WTC11 (cell line): ENCODE measurements at places on chromosomes 16 and 17. TPM values are rescaled to one million over a fixed set of nuclear protein-coding genes. Genes with fewer than 3 reads are reported as not detected.
A peak's percentile ranks its signal among the peaks of the same experiment; 100 is the strongest.

The RECQL5 gene
- total RNA-seq, result 48.9 to 53.1 TPM (median 51.0 TPM) in 3 replicates

DNA sequence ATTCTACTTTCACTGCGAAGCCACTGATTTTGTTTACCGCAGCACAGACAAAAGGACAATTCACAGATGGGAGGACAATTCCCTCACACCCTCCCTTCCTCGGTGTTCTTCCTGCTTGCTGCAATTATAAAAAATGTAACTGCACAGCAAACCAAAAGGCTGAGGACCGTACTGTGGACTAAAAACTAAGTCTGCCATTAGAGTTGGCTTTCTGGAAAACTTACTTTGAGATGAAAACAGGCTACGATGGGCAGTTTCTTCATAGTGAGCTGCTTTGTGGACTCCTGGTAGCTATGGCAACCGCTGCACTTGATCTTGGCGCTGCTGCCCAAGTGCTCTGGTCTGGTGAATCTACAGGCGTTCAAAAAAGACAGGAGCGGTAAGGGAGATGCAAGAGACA lies 35.2 kb downstream of the USP22 start:
- no peak for DNase-seq

DNA sequence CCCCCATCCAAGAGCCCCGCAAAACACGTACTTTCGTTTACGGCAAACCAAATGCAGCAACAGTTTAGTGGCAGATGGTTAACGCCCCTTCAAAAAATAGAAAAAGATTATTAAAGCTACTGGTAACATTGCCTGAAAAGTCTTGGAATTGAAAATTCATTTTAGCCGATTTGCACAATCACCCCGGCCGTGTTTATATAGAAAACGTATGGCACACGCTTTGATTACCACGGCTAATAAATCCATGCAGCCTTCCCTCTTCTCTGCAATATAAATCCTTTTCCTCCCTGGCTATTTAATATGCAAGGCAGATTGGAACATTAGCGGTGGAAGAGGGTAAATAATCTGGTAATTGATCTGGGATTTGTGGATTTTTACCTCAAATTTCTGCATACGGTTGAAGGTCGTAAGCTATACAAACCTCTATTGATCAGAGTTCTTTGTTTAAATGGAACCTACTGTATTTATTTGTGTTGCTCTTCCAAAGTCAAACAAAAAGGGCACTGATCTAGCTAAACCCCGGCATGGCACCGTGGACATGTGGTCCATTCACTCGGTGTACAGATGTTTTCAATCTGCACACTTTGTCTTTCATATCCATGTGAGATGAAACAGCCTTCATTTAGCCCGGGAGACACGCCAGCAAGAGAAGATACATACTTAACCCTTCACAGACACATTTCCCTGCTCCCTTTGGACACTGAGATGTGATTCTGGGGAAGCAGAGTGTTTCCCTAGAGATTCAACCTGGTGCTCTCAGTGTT lies 238.1 kb upstream of the MAF start:
- DNase-seq, result no peak

- DNase-seq, result no peak
Measured at GRCh38 chr16:68700120-68700519, 37.0 kb upstream of the CDH1 start.

The NUPR1 gene
- total RNA-seq, result 0.33 to 1.1 TPM (median 0.66 TPM) in 3 replicates

The TBC1D3C gene
- total RNA-seq, result not detected in 3 replicates

DNA sequence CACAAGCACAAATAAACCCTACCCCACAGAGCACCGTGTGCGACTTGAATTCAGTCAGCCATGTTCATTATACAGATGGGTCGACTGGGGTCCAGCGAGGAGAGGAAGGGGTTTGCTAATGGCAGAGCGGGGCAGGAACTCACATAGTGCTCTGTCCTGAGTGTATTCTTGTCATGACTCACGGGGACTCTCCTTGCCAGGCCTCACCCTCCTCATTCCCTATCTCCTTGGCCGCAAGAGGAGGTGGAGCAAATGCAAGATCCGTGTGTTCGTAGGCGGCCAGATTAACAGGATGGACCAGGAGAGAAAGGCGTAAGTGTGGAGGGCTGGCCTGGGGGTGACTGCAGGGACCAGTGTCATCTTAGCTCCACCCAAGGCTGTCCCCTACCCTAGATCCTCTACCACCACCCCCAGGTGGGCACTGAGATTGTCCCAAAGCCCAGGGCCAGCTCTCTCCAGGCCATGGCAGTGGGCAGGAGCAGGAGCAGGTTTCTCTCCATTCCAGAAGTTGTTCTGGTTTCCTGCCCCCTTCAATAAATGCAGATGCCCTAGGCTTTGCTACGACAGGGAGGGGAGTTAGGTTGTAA lies 29.4 kb downstream of the SLC12A3 start:
- no peak for DNase-seq

DNA sequence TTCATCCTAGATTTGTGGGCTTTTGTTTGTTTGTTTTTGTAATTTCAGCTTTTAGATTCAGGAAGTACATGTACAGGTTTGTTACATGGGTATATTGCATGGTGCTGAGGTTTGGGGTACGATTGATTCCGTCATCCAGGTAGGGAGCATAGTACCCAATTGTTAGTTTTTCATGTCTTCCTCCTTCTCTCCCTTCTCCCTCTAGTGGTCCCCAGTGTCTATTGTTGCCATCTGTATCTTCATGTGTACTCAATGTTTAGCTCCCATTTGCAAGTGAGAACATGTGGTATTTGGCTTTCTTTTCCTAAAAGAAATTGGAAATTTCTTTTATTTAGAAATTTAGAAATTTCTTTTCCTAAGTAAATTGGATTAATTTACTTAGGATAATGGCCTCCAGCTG lies 37.1 kb upstream of the BCAS3 start:
- DNase-seq, result no peak

GRCh38 chr17:546456-546855 lies 168.2 kb downstream of the VPS53 start:
- no peak for DNase-seq

DNA sequence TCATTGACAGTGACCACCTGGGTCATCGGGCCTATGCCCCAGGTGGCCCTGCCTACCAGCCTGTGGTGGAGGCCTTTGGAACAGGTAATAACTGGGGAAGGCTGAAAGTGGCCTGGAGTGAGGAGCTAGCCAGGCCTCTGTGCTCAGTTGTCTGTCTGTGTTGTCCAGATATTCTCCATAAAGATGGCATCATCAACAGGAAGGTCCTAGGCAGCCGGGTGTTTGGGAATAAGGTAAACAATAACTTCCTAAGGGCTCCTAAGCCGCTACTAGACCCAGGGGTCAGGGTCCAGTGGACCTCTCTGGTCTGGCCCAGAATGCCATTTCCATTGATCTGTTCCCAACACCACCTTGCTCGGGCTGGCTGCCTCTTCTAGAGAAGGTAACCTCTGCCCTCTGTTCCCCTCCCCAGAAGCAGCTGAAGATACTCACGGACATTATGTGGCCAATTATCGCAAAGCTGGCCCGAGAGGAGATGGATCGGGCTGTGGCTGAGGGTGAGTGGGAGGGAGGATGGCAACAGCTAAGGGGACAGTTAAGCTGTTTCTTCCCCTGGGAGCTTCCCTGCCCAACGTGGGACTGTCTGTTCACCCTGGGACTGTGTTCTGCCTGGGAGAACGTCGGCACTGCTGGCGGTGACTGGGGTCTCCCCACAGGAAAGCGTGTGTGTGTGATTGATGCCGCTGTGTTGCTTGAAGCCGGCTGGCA lies 1.9 kb upstream of the MLX start:
- no peak for DNase-seq

- no peak for DNase-seq
Measured at GRCh38 chr16:67525176-67525860, 3.3 kb upstream of the RIPOR1 start.

GRCh38 chr17:40067710-40068109 lies 4.9 kb downstream of the THRA start:
- no peak for DNase-seq

- no peak for DNase-seq
Measured at GRCh38 chr16:11384184-11384955, 39.1 kb downstream of the RMI2 start.

GRCh38 chr16:883340-883739 lies 82.8 kb upstream of the GNG13 start:
- no peak for DNase-seq

The GPRC5B gene
- 104 to 107 TPM (median 105 TPM) in 3 replicates for total RNA-seq

DNA sequence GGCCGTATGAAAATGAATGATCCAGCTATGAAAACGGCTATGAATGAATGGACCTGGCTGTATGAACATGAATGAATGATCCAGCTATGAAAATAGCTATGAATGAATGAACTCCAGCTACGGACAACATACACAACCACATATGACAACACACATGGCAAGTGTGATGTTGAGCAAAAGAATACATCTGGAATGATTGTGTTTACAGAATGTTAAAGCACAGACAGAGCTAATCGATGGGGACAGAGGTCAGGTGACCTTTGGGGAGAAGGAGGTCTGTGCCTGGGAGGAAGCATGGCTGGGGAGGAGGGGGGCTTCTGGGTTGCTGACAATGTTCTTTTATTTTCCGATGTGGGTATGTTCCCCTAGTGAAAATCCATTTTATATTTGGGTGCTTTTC lies 174.0 kb upstream of the WSCD1 start:
- DNase-seq, result no peak

- peak; percentile 66 for DNase-seq
Measured at GRCh38 chr17:7502987-7503386, 18.8 kb downstream of the POLR2A start.

The WFDC1 gene
- total RNA-seq, result 0.32 to 0.50 TPM (median 0.41 TPM) in 3 replicates

- no peak for DNase-seq
Measured at GRCh38 chr16:15572329-15573001, 70.5 kb downstream of the MARF1 start.

DNA sequence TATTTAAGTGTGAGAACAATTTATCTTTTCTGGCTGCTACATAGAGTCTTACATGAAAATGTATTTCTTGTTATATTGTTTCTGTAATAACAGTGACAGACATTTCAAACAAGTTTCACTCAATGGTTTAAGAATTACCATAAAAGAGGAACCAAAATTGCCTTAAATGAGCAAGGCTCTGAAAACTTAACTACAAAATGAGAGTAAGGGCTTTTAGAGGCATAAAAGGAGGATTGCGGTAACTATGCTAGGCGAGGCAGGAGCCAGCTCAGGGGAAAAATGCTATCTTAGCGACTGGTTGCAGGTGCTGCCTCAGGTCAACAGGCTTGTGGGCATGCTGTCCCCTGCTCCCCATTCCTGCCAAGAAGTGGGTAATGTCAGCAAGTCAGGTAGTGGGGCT lies 81.7 kb upstream of the MSI2 start:
- DNase-seq, result no peak

- DNase-seq, result no peak
Measured at GRCh38 chr16:66477028-66477515, 50.0 kb downstream of the BEAN1 start.

The STH gene
- total RNA-seq, result not detected in 3 replicates

The NPIPA5 gene
- 9.1 to 15.0 TPM (median 14.2 TPM) in 3 replicates for total RNA-seq

The OR1F1 gene
- total RNA-seq, result 0.27 to 0.46 TPM (median 0.44 TPM) in 3 replicates

GRCh38 chr16:49810831-49811230 lies 45.1 kb downstream of the ZNF423 start:
- DNase-seq, result no peak

- DNase-seq, result no peak
Measured at GRCh38 chr16:88870608-88871348, 4.3 kb upstream of the PABPN1L start.

The GLOD4 gene
- total RNA-seq, result 69.0 to 73.3 TPM (median 69.1 TPM) in 3 replicates

DNA sequence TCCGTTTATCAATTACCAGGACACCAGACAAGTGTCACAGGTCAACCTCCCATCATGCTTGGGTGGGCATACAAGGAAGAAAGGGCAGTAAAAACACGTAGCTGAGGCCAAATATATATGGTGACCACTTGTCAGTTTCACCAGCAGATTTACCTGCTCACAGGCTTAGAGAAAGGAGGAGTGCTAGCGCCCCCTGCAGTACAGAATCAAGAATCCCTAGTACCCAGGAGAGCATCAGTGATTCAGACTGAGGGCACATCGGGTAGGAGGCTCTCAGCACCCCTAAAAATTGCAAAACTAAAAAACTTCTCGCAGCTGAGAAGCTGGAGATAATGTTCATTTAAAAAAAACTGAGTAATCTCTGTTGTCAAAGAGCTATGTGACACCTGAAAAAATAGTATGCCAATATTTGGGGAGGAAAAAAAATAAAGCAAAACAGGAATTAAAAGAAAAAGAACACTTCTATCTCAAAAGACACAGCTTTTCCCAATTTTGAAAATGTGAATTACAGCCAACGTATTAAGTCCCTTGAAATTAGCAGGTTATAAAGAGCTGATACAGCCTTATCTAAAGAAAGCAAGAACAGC lies 21.2 kb upstream of the MON1B start:
- DNase-seq, result peak; percentile 70

GRCh38 chr16:26317885-26318284 lies 626.1 kb downstream of the HS3ST4 start:
- DNase-seq, result no peak

DNA sequence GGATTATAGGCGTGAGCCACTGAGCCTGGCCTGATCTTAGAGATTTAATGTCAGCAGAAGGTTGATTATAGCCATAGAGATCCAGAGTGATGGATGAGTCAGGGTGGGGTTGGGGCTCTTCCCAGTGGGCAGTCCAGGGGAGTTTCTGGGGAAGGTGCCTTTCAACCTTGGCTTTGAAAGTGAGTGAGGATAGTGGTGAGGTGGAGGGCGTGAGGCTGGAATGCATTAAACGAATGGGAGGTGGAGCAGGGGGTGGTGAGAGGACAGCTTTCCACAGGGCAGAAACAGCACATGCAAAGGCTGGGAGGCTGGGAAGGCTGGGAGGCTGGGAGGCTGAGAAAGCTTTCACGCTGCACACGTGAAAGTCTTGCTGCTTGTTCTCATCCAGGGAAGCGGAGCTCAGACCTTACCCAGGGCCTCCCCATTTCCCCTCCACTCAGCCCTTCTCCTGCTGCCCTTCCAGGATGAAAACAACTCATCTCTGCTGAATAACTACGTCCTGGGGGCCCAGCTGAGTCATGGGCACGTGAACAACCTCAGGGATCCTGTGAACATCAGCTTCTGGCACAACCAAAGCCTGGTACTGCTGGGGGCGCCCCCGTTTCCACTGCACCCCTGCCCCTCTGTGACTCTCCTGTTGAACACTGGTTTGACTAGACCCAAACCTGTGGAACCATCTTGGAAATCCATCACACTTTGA lies 22.3 kb downstream of the ADGRG5 start:
- DNase-seq, result no peak

DNA sequence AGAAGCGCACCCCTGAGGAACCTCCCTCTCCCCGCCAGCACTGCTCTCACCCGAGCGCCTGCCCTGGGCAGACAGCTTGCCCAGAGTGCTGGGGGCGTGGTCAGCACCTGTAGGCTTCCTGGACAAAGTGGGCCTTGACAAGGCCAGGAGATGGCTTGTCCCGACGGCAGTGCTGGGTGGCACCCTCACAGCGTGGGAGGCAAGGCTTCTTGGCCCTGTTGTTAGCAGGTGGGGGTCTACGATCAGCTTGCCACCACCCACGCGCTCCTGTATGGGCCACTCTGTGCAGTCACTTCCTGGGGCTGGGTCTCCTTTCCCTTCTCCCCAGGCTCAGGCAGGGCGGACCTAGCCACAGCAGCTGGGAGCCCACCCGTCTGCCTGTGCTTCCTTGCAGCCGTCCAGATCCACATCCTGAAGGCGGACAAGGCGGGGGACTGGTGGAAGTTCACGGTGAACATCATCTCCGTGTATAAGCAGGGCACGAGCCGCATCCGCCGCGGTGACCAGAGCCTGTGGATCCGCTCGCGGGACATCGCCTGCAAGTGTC lies 218.0 kb downstream of the NTN1 start:
- DNase-seq, result no peak
